Stomach (tissue), 19 donors: ENCODE measurements at places on chromosomes 5 and 9.

DNA sequence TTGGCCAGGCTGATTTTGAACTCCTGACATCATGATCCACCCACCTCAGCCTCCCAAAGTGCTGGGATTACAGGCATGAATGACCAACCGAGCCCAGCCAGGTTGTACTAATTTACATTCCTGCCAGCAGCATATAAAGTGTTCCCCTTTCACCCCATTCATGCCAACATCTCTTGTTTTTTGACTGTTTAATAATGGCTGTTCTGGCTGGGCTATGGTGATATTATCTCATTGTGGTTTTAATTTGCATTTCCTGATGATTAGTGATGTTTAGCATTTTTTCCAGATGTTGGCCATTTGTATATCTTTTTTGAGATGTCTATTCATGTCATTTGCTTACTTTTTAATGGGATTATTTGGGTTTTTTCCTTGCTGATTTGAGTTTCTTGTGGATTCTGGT, 87.3 kb downstream of the INVS start:
- DNase-seq = no peak

DNA sequence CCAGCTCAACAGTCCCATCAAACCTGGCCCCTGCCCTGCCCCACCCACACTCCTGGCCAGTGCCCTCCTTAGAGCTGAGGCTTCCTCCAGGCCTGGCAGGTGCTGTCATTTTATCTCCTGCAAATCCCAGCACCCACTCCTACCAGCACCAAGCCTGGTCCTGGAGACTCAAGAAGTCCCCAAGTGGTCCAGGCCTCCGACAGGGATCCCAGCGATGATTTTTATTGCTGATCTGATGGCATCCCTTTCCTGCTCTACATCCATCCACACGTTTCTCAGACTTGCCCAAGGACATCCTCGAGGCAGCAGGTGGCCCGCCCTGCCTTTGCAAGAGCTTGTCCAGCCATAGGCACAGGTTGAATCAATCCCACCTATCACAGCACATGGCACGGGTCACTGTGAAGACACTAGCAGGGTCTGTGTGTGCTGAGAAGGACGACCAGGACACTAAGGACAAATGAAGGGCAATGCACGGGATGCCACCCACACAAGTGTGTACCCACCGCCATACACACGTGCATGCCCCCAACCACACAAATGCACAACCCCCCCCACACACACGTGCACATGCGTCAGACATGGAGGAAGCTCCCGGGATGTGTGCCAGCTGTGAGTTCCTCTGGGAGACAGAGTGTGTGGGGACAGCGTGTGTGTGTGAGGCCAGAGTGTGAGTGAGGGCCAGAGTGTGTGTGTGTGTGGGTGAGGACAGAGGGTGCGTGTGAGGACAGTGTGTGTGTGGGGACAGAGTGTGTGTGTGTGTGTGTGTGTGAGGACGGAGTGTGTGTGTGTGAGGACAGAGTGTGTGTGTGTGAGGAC, 62.4 kb upstream of the UBAC1 start:
- peak; percentile 59 for DNase-seq

DNA sequence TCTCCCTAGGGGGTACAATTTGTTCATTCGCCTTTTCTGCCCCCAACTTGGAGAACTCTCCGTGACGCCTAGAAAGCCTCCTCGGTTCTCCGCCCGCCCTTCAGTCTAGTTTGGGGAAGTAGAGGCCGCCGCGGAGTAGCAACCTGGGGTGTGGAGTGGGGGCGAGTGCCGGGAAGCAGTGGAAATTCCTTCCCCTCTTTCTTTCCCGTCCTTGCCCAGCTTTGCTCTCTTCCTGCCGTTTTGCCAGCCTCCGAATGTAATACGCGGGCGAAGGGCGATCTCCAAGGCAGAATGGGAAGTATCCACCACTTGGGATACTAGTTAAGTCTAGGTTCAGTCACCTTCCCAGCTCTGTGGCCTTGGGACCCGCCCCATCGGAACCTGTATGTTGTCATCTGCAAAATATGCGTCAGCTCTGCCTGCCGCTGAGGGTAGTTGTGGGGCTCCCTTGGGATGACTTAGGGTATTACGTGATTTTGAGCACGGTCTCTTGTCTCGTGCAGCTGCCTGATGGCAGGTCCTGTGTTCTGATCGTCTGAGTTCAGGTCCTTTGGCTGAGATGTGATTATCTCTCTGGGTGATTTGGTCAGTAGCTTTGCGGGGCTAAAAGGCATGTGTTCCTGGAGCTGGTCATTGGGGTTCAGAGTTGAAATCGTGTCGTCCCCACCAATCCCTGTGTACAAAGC, 724 bp downstream of the PAM start:
- DNase-seq = peak; percentile 68

GRCh38 chr5:32445287-32445758, 783 bp upstream of the ZFR start:
- peak; percentile 38 for DNase-seq
